ENCODE measurements at places on chromosomes 16 and 17.

- peak; percentile 23 for DNase-seq
Measured at GRCh38 chr17:28807925-28808634, 34.5 kb downstream of the FAM222B start.

- no peak for DNase-seq
Measured at GRCh38 chr17:56359518-56359917, 206.2 kb downstream of the ANKFN1 start.

GRCh38 chr17:61168506-61168905, 231.1 kb upstream of the TBX2 start:
- DNase-seq = no peak

- no peak for DNase-seq
Measured at GRCh38 chr17:55134486-55135157, 130.1 kb upstream of the HLF start.

GRCh38 chr17:8300627-8301242, 5.5 kb upstream of the SLC25A35 start:
- DNase-seq = peak; percentile 77

DNA sequence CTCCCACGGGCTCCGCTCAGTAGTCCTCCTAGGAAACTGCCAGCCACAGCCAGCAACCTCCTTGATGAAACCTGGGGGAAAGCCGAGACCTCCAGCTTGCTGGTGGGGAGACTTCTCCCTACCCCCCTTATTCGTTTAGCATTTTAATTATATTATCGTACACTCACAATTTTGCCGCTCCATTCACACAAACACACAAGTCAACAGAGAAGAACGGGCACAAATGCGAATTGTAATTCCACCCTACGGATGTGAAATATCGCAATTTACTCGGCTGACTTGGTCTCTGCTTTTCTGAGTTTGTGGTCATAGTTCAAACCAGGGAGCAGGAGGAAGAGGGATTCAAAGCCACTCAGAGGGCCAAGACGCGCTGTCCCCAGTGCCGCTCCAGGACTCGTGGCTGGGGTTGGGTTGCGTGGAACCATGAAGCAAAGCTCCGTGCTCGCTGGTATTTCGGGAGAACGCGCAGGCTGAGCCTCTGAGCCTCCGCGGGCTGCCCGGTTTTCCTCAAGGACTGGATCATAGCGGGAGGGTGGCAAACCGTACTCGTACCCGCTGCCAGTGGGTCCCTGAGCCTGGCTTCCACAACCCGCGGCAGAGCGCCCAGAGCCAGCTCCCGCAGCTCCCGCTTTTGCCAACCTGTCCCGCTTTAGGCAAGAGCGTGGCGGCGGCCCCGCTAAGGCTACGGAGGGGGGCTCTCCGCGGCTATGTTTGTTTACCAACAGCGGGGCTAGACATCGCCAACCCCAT, 2.0 kb downstream of the LHX1 start:
- DNase-seq = no peak

DNA sequence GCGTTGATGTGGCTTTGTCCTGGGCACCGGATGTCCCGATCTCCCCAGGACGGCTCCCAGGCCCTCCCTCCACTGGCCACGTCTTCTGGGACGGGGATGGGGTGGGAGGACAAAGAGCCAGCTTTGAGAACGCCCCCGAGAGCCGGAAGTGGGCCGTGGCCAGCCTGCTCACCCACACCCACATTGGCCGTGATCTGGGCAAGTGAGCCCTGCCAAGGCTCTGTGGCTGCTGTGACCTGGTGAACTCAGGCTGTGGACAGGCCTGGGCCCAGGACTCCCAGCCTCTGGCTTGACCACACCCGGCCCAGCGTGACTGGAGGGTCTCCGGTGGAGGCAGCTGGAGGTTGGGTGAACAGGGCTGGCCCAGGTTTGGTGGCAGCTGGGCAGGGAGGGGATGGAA, 3.3 kb downstream of the CDH15 start:
- no peak for DNase-seq

All from H54 (cell line).